Nucleus accumbens (tissue), 56 donors: ENCODE measurements at places on chromosomes 16 and 17.

DNA sequence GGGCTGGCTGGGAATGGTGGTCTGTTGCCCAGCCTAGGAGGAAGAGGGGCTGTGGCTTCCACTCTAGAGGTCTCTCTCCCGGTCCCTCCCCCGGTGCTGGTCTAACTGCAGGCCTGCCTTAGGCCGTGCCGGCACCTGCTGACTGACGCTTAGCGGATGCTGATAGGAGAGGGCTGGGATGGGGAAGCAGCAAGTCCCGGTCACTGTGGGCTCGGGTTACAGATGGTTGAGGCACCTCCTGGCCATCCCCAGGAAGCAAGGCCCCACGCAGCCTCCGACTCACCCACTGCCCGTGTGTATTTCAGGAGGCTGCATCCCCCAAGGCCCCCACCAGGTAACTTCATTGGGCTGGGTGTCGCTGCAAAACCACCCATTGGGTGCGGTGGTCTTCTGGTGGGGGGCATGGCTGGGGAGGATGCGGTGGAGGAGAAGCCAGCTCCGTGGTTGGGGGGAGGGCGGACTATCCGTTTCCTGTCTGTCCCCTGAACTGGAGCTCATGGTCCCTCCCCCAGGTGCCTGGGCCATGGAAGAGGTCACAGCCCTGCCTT lies 278.9 kb downstream of the SEC14L1 start:
- no peak for DNase-seq

DNA sequence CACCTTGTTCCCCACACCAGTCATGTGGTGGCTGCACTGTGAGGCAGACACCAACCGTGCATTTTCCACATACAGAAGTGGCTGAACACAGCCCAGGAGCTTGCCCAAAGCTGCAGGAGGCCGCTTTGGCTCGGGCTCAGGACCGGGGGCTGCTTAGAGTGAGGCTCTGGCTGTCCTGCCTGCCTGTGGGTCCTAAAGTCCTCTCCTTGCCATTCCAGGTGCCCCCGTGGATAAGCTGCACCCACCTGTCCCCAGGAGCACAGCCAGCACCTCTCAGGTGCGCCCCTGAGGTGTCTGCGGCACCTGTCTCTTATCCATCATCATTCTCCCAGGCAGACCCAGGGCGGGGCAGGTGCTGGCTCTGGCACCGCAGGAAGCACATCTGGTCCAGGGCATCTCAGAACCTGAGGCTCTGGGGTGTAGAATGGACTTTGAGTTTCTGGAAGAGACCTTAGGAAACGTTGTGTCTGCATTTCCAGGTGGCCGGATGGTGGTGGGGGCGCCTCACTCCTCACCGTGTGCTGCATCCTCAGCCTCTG lies 180.5 kb upstream of the ZNF469 start:
- DNase-seq = no peak

DNA sequence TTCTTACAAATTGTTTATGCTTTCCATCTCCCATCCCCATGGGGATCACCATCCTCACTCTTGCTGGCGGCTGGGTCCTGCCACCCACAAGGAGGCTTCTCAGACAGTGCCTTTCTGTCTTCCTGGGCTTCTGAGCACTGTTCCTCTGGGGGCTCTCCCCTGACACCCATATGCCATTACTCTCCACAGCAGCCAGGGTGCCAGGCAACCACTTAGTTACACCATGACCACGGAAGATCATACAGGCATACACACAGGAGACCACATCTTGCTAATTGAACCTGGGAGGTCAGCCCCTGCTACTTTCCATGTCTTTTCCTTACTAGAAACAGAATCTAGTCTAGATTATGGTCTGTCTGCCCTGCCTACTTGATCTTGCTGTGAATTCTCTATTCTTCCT lies 27.7 kb upstream of the HS3ST2 start:
- no peak for DNase-seq

- no peak for DNase-seq
Measured at GRCh38 chr16:12220766-12221165, 244.2 kb downstream of the SNX29 start.

GRCh38 chr16:13307255-13307654 lies 405.9 kb downstream of the SHISA9 start:
- DNase-seq = no peak

GRCh38 chr17:48240562-48241130 lies 133.1 kb downstream of the SNX11 start:
- DNase-seq = no peak

DNA sequence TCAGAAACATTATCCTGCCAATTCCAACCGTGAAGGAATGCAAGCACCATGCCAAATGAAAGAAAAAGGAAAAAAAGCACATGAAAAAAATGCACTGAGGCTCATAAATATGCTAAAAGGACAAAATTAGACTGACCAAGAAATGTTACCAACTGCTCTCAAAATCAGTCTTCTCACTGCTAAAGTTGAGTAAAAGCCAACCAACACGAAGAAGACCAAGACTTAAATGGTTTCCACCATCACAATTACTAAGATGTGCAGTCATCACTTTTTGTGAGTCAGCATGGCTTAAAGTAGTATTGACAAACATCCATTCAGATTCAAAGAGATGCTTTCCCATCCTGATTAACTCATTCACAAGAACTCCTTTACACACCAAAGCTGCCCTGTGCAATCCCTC lies 16.4 kb downstream of the CDYL2 start:
- DNase-seq = no peak

- DNase-seq = no peak
Measured at GRCh38 chr17:57109393-57110151, 24.5 kb downstream of the AKAP1 start.

GRCh38 chr16:83624429-83625120 lies 183.2 kb upstream of the HSBP1 start:
- DNase-seq = no peak

DNA sequence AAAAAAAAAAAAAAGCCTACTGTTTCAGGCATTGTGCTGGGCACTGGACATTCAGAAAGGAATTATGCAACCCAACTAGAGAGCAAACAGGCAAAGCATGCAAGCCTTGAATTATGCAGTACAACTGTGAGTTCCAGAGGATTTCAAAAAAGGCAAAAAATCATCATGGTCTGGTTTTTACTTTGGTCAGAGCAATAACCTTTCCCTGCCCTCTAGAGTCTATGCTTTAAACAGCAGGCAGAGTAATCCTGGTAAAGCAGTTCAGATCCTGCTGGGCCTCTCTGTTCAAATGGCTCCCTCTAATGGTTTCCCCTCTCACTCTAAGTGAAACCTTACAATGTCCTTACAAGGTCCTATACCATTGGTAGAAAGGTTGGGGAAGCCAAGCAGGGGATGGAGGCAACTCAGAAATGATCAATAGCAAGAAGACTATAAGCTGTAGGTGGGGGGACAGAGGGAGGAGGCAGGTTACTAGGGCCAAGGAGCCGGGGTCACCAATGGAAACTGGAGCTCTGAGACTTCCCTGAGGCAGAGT lies 4.6 kb upstream of the TAF15 start:
- peak; percentile 53 for DNase-seq

- DNase-seq = no peak
Measured at GRCh38 chr16:5001571-5001970, 32.2 kb downstream of the NAGPA start.

DNA sequence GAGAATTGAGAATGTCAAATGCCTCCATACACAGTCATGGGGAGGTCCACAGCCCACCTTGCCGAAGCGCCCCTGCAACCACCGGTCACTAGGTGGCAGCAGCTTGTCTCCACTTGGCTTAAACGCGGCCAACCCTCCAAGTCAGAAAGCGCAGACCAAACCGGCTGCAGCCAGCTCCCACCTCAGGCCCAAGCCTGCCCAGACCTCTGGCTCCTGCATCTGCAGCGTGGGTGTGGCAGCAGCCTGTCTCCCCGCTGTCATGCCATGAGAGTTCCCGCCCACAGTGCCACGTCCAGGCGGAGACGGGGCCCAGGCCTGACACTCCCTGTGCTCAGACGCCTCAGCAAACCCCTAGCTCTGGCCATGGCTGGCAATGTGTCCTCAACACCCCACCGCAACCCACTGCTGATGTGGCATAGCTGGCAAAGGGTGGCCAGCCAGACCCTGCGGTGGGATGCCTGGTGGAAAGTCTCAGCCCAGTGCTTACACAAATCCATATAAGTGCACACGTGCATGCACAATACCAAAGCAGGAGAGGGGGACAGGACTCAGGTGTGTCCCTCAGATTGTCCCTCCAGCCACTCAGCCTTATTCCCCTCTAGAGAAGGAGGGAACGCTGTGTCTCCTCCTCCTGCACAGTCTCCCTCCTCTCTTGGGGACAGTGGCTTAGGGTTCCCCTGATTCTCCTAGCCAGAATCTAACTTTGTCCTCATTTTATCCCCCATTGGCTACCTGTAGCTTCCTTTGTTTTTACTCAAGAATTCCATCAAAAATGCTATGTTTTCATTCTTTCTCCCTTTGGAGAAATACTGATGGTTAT lies 10.9 kb downstream of the COPZ2 start:
- DNase-seq = peak; percentile 85

DNA sequence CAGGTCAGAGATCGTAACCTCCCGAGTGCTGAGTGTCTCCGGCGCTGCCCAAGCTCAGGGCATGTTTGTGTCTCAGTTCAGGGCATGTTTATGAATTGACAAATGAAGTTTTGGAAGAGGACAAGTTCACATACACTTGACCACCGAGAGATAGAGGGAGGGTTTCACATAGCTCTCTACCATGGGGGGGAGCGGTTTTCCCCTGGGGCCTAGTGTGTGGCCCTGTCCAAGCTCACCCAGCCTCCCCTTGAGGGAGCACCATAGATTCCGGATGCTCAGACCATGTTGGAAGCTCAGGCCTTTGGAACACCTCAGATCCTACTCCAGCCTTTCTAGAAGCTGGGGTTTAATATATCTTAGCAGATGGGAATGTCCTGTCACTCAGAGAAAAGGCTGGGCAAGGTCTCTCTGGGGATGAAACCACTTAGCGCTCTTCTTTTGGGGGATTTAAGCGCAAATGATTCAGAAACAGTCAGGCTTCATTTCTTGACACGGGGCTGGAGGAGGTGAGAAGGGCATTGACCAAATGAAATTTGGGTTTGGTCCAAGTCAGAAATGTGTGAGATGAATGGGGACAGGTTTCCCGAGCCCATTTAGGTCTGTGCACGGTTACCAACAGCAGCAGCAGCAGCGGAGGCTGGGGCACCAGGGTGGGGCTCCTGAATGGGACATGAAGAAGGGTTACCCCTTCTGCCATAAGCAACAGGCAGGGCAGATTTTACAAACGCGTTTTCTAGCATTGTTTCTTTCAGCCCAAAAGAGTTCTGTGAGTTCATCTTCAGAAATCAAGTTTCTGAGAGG lies 96.6 kb downstream of the METRNL start:
- no peak for DNase-seq

DNA sequence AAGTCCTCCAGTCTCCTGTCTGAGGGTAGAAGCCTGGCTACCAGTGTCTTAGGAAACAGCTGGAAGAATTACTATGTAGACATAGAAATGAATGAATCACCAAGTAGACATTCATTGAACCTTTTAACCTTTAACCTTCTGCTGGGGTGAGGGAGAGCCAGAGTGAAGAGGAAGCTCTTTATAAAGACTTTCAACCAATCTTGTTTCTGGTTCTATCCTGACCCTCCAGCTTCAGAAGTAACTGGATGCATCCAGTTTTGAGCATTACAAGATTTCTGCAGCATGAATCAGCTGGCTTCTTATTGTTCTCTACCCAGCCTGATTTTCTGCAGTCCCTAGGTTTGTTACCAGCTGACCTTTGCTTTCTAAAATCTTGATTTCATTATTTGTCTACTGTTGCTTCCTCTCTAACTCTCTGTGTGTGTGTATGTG lies 8.5 kb downstream of the TEKT1 start:
- DNase-seq = no peak

DNA sequence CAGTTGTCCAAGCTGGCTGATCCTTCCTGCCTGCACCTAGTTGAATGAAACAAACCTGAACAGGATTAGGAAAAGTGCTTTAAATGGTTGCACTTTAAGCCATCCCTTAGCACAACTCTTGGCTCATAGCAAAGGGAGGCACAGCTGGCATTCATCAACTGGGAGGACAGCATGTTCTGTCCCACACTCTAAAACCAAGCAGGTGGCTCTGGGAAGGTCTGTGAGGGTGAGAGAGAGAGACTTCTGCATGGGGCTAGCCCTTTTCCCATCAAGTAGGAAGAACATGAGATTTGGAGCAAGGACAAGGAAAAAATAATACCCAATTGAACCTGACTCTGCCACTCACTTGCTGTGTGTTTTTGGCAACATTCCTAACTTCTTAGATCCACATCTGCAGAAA lies 140.9 kb upstream of the CCL2 start:
- no peak for DNase-seq

GRCh38 chr16:84503751-84504395 lies 586 bp downstream of the MEAK7 start:
- DNase-seq = no peak

GRCh38 chr16:13977177-13977576 lies 57.2 kb downstream of the ERCC4 start:
- DNase-seq = no peak

GRCh38 chr16:3587547-3588110 lies 10.4 kb upstream of the NLRC3 start:
- no peak for DNase-seq

GRCh38 chr16:73216932-73217331 lies 169.0 kb upstream of the ZFHX3 start:
- DNase-seq = no peak

GRCh38 chr17:14580499-14580898 lies 279.6 kb downstream of the HS3ST3B1 start:
- no peak for DNase-seq

DNA sequence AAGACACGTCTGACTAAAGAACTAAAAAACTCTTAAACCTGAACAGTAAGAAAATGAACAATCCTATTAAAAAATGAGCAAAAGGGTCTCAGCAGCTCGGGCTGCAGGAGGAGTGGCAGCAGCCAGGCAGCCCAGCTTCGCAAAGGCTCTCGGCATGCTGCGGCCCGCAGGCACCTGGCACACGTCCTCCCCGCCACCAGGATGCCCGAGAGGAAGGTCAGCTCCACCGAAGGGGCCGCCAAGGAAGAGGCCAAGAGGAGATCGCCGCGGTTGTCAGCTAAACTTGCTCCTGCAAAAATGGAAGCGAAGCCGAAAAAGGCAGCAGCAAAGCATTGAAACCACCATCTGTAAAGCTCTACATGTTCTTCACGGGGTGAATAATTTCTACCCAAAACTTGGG lies 173.5 kb downstream of the BCAS3 start:
- DNase-seq = no peak

GRCh38 chr17:81390029-81390872 lies 5.0 kb upstream of the BAHCC1 start:
- no peak for DNase-seq

- DNase-seq = no peak
Measured at GRCh38 chr17:71413935-71414334, 706.9 kb upstream of the SOX9 start.
